ENCODE measurements at places on chromosomes 5 and 9.

DNA sequence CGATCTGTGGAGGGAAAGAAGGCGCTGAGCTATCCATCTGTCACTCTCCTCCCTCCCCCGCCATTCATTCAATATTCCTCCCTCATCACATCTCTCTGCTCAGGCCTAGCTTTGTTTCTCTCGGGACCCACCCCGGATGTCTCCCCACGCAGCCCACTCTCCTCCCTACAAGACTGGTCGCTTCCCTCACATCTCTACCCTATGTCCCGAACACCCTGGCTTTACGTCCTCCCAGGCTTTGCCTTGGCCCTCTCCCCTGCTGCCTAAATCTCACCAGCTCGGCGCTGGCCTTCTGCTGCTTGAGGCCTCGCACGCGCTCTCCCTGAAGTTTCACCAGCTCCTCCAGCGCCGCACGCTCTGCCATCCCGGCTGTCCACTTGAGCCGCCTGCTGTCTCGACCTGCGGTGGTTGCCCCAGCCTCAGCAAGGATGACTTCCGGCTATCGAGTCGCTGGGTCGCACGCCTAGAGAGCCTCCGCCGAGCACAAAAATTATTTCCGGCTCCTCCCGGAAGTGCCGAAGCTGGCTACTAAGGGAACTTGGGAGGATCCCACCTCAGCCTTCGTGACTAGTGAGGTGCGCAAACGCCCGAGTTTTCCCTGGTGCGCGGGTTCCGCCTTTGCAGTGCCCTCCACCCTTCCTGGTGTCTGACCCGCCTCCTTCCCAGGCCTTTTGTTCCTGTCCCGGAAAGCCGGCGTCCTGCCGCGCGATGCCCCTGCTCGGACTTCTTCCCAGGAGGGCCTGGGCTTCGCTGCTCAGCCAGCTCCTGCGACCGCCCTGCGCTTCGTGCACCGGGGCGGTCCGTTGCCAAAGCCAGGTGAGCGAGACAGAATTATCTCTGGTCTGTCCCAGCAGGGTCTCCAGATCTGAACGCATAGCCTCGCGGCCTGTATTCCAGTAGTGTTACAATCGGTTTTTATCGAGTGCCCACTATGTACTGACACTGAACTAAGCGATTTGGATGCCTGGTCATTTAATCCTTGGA is at the start of the genes HARS1 and HARS2:
TSS of gene HARS1 (minus strand) at position 430 of the 984 bp plus-strand sequence. CDS start at position 364, 66 bp downstream.
TSS of gene HARS2 (plus strand) at position 515 of the 984 bp plus-strand sequence. CDS start at position 709, 194 bp downstream.
- DNase-seq, result peak; percentile 98

DNA sequence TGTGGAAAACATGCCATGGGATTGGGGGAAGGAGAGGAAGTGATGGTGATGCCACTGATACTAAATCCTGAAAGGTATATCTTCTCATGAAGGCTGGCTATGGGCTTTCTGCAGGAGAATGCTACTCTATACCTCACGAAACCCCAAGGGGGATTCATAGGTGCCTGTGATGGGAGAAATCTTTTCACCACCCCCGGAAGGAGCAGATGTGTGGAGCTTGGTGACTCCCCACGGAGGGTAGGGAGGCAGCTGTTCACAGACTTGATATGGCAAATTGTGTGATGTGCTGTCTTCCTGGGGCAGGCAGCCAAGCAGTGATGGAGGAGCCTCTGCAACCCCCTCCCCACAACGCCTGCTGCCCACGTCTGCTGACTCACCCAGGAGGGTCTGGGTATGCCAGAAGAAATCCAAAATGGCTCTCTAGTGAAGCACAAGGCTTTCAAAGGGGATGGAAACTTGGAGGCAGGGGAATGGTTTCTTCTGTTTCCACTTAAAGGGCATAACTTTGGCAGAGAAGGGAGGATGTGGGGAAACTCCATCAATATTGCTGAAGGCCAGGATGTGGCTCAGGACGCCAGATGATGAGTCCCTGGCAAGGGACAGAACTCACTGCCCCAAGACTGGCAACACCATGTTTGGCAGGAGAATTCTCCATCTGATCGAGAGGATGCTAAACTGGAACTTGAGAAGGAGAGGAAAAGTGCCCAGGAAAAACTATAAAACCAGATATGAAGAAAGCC is 188.3 kb downstream of the GABBR2 start:
- no peak for DNase-seq

- DNase-seq, result no peak
Measured at GRCh38 chr5:173180331-173180730, 36.0 kb downstream of the BNIP1 start.

- no peak for DNase-seq
Measured at GRCh38 chr9:35569206-35569605, 35.9 kb upstream of the TESK1 start.
